ENCODE measurements at places on chromosomes 2 and 18.

DNA sequence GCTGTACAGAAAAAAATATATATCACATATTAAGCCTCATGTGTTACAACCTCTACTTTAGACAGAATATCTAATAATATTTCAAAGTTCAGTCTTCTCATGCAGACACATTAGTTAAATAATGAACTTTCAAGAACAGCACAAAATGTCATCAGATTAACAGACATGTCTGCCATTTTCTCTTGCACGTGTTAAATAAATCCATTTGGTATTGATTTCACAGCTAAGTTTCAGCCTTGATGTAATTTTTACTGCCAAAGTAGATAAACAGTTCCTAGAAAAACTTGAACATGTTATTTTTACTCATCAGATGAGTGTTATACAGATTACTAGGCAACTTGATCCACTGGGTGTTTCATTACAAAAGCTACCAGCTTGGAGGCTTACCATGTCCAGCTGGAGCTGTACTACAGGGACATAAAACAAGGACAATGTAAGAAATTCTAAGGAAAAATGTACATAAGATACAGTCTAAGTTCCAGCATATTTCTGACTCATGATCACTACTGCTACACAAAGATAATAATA is 290.7 kb upstream of the DDX18 start:
- no peak for DNase-seq

DNA sequence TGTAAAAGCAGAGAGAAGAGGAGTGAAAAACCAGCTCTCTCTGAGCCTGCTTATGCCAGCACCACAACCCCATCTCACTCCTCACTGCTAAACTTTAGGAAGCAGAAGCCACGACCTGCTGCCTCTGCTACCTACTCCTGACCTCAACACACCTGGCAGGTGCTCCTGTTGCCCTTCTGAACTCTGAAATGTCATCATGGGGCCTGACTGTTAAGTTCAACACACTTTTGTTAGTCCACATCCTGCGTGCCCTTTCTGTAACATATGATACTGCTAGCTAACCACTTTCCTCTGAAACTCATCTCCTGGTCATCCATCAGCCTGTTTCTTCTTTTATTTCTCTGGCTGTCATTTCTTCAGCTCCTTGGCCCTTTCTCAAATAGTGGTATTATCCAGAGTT is 118.1 kb downstream of the EPB41L3 start:
- DNase-seq, result no peak

DNA sequence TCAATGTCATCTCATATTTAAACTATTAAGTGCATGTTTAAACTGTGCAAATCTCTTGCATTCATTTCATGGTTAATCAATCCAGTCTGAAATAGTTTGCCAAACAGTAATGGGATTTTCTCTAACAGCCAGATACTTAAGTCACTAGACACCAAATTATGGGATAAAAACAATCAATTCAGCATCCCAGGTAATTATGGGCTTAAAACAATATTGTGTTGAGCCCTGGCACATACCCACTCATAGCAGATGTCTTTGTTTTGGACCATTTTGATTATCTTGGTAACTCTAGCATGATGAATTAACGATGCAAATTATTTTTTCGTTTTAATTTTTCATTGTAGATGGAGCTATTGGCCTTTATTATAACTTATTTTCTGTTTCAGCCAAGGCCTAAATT is 118.5 kb upstream of the CD302 start:
- no peak for DNase-seq

- no peak for DNase-seq
These were observed 47.1 kb downstream of the KCNG3 start for GRCh38 chr2:42446503-42447271.

GRCh38 chr18:3062798-3063680 is 50.1 kb upstream of the LPIN2 start:
- DNase-seq, result peak; percentile 78

DNA sequence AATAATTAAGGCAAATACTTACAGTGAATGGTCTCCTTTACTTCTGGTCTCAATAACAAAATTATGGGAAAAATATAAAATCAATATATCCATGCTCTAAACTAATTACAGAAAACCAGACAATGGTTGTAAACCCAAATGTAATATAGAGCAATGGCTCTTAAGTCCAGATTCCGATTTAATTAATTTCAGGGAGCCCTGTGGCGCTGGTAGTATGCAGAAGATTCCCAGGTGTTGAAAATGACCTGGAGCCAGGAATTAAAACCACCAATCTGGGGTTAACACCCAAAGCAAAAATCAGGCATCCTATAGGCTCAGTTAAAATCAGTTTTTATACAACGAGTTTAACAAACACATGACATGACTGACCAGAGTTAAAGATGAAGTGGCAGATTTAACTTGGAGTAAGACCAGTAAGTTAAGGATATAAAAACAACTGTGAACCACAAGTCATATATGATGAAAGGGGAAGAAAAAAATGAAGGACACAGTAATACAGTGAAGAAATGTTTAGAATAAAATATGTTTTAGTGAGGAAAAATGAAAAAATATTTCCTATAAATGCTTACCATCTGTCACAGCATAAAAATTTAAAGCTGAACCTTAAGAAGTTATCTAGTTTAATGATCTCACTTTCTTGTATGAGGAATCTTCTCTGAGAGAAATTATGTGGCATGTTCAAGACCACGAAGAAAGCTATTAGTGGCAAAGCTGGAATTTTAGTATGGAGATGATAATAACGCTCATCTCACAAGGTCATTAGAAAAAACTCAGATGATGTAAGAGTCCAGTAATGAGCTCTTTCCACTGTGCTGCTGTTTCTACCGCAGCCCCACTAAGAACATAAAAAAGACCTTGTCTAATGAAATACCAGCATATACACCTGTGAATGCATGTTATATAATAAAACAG is 45.8 kb upstream of the FLACC1 start:
- no peak for DNase-seq
